ENCODE measurements at places on chromosomes 5 and 9.

GRCh38 chr5:4533457-4534105, 606.5 kb upstream of the ADAMTS16 start:
- DNase-seq, result no peak

DNA sequence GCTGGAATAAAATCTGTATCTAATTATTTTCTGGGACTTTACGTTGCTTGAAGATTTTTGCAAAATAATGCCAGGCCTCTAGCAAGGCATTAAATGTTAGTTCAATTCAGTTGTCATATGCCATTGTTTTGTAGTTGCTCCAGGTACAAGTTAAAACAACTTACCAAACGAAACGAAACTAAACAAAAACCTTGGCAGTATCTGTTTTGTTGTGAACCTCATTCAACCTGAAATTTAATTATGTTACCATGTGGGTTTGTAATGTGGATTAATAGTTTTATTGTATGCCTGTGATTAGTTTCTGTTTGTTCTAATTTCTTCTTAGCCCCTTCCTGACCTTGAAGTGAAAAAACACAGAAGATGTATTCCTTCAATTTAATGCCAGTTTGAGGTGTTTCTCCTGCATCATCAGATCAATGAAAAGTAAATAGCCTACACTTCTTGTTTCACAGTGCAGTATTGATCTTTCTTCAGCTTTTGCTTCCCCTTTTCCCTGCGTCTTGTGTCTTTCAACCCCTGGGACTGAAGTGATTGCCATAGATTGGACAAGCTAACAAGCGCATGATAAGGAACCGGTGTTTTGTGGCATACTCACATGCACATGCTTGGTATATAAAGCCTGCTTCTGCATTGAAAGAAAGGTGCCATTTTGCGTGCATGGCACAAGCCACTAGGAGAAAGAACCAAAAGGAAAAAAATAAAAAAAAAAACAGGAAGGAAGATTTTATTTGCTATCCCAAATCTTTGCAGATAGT, 699.0 kb upstream of the ARRDC3 start:
- DNase-seq, result no peak

GRCh38 chr9:136775191-136775590, 10.9 kb upstream of the LCN15 start:
- DNase-seq, result no peak

DNA sequence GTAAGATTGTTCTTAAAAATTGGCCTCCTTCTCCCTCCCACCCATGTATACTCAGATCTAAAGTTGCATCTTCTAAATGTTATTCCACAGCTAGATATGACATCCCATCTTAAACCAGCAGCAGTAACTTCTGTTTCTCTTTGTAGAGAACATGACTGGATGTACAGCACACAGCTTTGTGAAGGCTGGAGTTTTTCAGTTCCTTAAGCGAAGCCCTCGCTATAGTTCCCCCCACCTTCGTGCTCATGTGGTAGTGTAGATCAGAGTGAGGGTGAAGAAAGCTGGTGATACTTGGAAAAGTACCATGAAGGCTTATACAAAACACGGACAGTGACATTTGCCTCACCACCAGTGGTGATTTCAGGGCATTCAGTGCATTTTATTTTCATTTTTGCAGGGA, 137.5 kb downstream of the MAT2B start:
- DNase-seq, result no peak

DNA sequence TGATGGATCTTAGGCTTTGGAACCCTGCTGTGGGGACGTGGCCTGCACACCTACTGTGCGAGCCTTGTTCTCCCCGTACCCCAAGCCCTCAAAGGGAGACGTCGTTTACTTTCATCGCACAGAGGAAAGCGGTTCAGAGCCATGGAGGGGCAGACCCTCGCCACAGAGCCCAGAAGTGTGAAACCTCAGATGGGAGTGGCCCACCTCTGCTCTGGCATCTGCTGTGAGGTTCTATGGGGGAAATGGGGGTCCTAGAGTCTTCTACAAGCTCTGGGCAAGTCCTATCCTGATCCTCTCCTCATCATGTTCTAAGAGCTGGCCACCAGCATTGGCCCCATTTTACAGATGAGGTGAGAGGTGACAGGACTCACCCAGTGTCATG, 3.7 kb upstream of the RNF44 start:
- DNase-seq, result no peak

DNA sequence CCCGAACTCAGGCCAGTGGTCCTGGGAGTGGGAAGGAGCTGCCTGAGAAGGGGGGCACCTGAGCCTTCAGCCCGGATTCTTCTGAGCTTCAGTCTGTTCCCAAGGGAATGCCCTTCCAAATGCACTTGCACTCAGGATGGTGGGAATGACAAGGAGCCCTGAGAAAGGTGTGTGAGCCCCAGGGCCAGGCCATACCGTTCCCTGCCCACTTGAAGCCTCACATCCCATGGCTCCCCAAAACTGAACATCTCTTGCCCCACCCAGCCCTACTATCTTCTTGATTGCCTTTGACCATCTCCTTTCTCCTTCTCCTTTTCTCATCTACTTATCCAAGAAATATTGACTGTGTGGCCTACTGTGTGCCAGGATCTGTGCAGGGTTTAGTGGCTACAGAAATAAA, 84.4 kb upstream of the HSPA9 start:
- no peak for DNase-seq

DNA sequence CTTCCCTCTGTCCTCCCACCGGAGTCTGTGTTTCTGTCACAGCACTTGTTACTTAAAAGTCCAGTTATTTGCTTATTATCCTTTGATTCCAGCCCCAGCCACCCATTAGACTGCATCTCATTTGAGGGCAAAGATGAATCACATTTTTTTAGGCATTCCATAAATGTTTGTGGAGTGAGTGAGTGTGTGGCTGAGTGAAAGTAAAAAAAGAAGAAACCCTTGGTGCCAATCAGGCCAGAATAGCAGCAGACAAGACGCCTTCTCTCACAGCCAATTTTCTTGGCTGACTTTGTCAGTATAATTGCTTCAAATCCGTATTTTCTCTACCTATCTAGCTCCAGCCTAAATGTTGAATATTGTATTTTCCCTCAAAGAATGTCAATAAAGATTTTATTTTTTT, 613.0 kb upstream of the WWC1 start:
- no peak for DNase-seq

GRCh38 chr9:129778469-129778868, 24.5 kb upstream of the TOR1B start:
- no peak for DNase-seq

GRCh38 chr9:27985714-27986113, 412.4 kb upstream of the C9orf72 start:
- DNase-seq, result no peak

- no peak for DNase-seq
Observed at GRCh38 chr9:18739127-18739526, 265.2 kb downstream of the ADAMTSL1 start.

DNA sequence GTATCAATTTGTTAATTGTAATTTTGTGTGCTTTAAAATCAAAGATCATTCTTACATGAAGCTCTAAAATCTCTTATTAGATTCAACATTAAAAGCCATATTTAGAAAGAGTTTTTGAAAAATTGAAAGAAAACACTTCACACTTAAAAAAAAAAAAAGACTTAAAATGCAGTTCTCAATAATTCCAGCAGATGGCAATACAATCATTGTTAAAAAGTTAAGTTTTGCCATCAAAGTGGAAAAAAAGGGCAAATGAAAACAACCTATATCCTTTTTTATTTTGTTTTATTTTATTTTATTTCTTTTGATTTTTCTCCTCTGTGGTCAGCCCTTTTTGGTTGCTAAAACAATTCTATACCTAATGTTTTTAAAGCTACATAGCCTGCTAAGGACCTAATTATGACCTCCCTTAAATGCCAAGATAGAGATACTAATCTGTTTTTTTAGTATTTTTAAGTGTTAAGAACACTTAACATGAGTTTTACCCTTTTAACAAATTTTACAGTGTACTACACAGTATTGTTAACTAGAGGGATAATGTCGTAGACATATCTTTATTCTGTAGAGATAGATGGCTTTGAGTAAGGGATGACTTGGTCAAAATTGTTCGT, 154.2 kb upstream of the DAB2 start:
- no peak for DNase-seq

GRCh38 chr9:90998573-90998972, 197.0 kb downstream of the SYK start:
- DNase-seq, result no peak

DNA sequence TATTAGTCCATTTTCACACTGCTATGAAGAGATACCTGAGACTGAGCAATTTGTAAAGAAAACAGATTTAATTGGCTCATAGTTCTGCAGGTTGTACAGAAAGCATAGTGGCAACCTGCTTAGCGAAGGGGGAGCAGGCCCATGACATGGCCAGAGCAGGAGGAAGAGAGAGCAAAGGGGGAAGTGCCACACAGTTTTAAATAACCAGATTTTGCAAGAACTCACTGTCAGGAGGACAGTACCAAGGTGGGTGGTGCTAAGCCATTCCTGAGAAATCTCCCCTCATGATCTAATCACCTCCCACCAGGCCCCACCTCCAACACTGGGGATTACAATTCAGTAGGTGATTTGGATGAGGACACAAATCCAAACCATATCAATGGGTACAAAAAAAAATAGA, 16.8 kb upstream of the PCSK5 start:
- DNase-seq, result no peak

GRCh38 chr9:18020121-18020745, 441.4 kb downstream of the SH3GL2 start:
- no peak for DNase-seq

- DNase-seq, result no peak
Observed at GRCh38 chr5:68315679-68316271, 100.2 kb downstream of the PIK3R1 start.

- DNase-seq, result no peak
Observed at GRCh38 chr5:119330367-119331183, 25.2 kb upstream of the TNFAIP8 start.

- no peak for DNase-seq
Observed at GRCh38 chr5:6393596-6394194, 15.3 kb upstream of the MED10 start.

- DNase-seq, result no peak
Observed at GRCh38 chr5:136686192-136686872, 321.0 kb upstream of the TRPC7 start.

GRCh38 chr9:33861917-33862453, 45.0 kb downstream of the UBE2R2 start:
- DNase-seq, result no peak

DNA sequence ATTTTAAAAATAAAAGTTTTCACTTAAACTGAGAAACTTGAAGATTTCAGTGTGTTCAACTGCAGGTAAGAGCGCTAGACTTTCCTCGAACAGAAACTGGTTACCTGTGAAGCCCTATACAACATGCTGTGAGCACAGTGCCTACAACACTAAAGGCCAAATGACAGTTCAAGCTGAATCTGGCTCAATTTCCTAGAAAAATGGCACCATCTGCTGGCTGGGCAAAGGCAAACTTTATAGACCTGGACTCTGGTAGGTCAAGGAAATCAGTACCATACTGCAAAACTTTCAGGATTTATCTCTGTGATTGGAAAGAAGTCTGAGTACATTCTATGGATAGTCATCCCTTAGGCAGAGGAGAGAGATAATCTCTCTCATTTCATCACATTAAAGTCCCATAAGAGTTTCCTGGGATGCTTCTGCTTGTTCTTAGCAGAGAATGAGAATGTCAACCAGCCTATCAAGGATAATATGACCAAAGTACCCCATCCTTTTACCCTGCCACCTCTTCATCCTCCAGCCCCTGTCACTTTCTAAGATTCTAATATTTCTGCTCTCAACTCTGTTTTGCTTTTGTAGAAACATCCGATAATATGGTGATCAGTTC, 31.8 kb upstream of the FOXB2 start:
- DNase-seq, result no peak

DNA sequence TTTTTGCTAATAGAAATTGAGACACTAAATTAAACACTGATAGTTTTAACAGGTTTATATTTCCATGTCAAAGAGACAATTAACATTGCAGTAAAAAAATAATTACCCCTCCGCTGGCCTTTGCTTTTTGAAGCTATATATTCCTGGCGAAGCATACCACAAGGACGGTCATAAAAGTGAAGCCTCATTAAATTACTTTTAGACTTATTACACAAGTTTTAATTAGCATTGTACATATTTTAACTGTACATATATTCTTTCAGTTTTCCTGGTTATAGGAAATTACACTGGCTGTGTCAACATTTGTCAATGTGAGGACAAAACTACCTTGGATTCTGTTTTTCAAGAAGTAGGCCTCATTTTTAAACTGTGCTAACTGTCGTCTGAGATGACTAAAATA, 1.2 kb downstream of the CDKN2A start:
- no peak for DNase-seq

GRCh38 chr9:82721593-82721992, 341.3 kb downstream of the RASEF start:
- no peak for DNase-seq

DNA sequence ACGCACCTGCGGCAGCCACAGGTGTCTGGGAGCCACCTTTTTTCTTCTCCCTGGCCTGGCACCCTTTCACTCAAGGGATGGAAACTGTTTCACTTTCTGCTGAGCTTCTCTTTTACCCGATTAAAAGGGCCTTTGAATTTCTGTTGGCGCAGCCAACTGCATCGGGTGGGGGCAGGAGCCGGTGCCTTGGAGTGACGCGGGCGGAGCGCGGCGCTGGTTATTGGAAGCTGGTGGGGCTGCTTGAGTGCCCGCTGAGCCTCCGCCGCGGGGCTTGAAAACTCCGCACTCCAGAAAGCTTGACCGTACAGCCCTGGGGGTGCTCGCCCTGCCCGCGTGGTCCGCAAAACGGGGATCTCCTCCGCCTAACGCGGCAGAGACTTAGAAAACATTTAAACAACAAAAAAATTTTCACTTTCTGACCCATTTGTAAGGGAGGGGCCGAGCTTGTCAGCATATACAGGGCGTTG, 52.0 kb upstream of the TJP2 start:
- DNase-seq, result no peak

DNA sequence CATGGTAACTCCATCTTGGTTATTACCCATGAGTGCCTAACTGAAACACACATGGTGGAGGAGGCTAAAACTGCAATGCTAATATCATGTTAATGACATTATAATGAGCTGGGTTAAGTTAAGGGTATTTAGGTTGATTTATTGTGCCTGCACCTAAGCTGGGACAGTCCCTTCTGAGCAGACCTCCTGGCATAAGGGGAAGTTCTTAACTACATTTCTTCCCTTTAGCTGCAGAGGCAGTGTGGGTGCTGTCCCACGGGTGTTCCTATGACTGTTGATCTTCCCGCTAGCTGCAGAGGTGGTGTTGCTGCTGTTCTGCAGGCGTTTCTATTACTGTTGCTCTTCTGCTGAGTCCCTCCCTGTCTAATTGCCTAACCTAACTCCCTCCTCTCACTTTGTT, 183.9 kb downstream of the LURAP1L start:
- no peak for DNase-seq

- no peak for DNase-seq
Observed at GRCh38 chr5:68227532-68228160, 12.1 kb downstream of the PIK3R1 start.

DNA sequence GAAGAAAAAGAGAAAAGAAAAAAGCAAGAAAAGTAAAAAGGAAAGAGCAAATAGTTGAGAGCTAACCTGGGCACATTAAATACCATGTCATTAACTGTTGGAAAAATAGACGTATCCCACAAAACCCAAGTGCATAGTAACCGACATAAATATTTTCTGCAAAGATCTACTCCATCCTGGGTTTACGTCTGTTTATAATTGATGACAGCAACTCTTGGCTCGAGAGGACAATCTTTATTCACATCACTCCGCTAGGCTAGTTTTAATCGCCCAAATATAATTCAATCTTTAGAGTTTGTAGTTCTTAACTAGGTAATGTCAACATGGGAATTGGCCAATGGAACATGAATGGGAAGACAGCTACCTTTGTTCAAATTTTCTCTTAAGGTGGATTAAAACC, 321.7 kb upstream of the TNC start:
- DNase-seq, result no peak

GRCh38 chr5:42949348-42950115, 90.6 kb downstream of the ANXA2R start:
- peak; percentile 13 for DNase-seq
